ENCODE measurements at places on chromosomes 6 and 20. TPM values are rescaled to one million over a fixed set of nuclear protein-coding genes. Genes with fewer than 3 reads are reported as not detected.

Gene OR2H1
- total RNA-seq: not detected

Gene DTNBP1
- 8.6 TPM for total RNA-seq

Gene OPRM1
- total RNA-seq: not detected

Gene TSBP1
- not detected for total RNA-seq

GRCh38 chr6:43774776-43775534, 4.9 kb downstream of the VEGFA start:
- no peaks in the 10 kb centered on the region for H3K27me3 ChIP-seq
- H3K4me1 ChIP-seq: peaks cover 34% of the 10 kb centered on the region

DNA sequence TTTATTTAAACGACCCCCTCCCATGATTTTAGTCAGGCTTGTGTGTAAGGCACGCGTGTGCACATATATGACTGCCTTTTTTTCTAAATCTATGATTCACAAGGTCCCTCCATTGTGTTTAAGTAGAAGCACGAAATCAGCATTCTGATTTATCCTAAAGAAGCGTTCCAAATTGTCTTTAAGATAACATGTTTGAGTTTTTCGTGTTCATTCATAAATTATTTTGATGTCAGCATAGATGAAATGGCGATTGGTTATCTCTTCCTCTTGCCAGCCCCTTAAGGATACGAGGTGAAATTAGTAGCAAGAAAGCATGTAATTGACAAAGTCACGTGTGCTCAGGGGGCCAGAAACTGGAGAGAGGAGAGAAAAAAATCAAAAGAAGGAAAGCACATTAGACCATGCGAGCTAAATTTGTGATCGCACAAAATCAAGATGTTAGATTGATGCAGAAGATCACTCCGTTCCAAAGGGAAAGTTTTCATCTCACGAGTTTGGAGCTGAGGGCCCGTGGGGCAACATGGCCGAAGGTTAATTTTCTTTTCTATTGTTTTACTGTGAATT, at the start of gene LIN28B:
LIN28B (plus strand) TSS at position 377 of the 564 bp plus-strand sequence; CDS start at position 521, 144 bp downstream.
- H3K36me3 ChIP-seq: no peaks in the 10 kb centered on the region
- H3K4me3 ChIP-seq: no peak within 1 kb of the TSS
- DNase-seq: no peak
- H3K27ac ChIP-seq: no peak within 1 kb of the TSS
- no peaks in the 10 kb centered on the region for H3K27me3 ChIP-seq

Gene CALHM5
- total RNA-seq: 0.13 TPM
